ENCODE measurements at places on chromosomes 5 and 9.

- no peak for DNase-seq
These were observed 2.7 kb upstream of the PURA start for GRCh38 chr5:140111011-140111858.

DNA sequence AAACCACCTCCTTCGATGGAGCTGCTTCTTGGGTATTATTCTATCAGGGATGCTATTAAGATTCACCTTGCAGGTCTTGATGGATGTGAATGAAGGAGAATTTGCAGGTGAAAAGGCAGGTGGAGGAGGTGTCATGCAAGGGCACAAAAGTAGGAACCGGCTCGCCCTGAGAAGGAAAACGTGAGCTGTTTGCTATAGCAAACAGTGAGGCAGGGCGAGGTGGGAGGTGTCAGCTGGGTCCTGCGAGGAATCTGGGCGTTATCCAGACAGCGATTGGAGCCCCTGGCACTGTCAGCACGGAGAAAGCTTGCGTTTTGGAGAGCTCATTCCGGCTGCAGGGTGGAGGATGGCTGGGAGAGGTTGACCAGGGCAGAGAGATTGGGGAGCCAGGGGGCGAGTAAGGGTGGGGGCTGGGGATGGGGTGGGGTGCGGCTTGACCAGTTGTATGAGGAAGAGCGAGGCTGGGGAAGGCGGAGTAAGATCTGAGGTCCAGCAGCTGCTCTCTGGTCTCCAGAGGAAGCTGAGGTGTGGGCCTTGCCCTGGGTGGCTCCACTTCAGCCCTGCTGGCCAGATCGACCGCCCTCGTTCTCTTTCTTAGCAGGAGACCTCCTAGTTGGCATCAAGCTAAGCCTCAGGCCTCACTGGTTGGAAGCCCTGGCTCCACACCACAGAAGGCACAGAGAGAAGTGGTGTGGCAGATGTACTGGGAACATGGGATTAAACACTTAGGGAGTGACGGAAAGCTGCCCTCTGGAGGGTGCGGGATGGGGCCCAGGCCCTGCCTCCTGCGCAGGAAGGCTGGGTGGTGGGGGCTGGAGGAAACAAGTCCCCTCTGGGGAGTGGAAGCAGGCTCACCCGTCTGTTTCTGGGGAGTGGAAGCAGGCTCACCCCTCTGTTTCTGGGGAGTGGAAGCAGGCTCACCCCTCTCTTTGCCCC is 54.7 kb upstream of the NEURL1B start:
- no peak for DNase-seq

GRCh38 chr9:80504601-80505230 is 933.0 kb downstream of the TLE4 start:
- no peak for DNase-seq

GRCh38 chr9:99266255-99267023 is 44.4 kb downstream of the SEC61B start:
- peak; percentile 20 for DNase-seq

DNA sequence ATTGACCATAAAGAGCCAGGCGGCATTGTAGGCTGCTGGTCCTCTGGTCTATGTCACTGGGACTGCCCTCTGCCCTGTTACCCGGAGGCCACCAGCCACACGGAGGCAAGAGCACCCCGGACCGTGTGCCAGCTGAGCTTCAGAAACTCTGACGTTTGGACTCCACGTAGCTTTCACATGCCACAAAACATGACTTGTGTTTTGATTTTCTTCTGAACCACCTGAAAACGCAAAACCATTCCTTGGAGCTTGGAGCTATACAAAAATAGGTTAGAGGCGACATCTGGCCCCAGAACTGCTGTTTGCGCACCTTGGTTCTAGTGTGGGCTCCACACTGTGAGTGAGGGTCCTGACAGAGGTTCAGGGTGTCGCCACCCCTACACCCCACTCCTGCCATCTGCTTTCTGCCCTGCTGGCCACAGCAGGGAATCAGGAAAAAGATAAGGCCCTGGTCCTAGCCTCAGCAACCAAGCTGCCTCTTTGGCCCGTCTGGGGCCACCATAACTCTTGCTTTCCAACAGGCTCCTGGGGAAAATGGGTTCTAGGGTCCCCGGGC is 151.3 kb upstream of the IRX2 start:
- DNase-seq: no peak

- no peak for DNase-seq
These were observed 390.7 kb upstream of the PIK3R1 start for GRCh38 chr5:67824852-67825251.

DNA sequence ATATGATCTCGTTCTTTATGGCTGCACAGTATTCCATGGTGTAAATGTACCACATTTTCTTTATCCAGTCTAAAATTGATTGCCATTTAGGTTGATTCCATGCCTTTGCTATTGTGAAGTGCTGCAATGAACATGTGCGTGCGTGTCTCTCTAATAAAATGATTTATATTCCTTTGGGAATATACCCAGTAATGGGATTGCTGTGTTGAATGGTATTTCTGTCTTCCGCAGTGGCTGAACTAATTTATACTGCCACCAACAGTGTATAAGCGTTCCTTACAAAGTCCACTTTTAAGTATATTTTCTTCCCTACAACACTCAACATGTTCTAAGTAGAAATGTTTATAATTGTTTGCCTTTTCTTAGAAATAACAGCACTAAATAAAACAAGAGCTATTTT is 521.9 kb downstream of the DTWD2 start:
- DNase-seq: no peak

- no peak for DNase-seq
These were observed 7.4 kb downstream of the NFIL3 start for GRCh38 chr9:91416096-91416712.

- DNase-seq: peak; percentile 5
These were observed at the start of gene SLC1A3 for GRCh38 chr5:36606428-36607113. SLC1A3 (plus strand) TSS chr5:36606606; CDS start chr5:36608424, 1,818 bp downstream.

DNA sequence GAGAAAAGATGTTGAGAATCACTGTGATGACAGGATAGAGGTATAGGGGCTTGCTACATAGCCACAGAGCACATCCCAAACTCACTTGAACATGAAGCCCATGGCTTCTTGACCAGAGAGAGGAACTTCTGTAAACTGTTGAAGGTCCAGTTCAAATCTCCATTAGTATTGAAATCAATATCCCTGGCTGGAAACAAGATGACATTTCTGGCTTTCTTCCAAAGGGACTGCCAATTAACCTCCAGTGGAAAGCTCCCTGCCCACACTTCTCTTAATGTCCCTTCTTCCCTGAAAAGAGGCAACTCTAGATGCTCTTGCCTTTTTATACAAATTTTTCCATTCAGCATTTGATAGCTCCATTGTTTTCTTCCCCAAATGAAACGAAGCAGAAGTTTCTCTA is 612.1 kb downstream of the EBF1 start:
- no peak for DNase-seq

GRCh38 chr5:141637123-141637766 is 448 bp downstream of the RELL2 start:
- DNase-seq: peak; percentile 51

- no peak for DNase-seq
These were observed 52.2 kb downstream of the SLC36A1 start for GRCh38 chr5:151499501-151500035.

DNA sequence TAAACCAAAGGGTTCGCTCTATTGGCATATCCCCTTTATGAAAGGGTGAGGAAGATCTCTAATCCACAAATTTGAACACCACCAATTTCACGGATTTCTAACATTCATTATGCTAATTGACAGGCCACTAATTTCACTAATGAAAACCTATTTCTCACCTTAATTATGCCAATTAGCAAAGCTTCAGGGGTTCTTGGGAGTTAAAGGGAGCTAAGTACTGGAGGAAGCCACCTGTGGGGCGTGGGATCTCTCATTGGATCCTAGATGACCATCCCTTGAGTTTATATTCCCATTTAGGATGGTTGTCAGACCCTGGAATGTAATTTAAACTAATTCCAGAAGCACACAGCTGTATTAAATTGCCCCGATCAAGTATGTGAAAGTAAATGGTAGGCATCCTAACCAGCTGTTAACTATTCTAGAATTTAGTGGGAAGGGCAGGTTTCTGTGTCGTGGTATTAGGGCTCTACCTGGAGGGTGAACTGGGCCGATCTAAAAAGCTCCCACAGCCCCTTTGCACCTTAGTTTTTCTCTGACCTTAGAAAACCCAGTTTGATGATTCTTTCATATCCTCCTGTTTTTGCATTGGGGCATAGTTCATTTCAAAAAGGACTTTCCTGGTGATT is 77.1 kb downstream of the C9orf152 start:
- DNase-seq: no peak

DNA sequence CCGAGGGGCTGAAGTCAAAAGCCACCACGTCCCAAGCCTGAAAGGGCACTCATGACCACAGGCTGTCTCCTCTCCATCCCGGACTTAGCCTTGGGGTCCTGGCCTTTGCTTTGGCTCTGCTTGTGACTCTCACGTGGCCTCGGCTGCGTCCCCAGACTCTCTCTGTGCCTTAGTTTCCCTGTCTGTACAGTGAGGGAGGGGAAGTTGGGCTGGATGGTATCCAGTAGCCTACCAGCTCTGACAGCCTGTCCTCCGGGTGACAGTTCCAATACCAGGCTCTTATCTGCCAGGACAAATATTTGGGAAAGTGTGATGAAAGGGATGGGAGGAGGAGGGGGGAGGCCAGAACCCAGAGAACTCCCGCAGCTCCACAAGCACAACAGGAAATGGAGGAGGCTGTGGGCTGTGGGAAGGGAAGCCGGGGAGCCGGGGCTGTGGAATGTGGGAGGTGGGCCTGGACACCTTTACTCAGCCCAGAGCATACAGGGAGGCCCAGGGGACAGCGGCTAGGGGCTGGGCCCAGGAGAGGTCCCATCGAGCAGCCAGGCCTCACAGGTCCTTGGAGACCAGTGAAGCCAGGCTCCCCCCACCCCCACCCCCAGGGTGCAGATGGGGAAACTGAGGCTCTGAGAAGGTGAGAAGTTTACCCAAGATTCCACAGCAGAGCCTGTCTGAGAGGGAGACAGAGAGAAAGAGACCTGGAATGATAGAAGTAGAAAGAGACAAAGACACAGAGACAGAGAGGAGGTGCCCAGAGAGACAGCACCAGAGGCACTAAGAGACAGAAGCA is 18.3 kb downstream of the PDGFRB start:
- DNase-seq: no peak

GRCh38 chr9:131713016-131713415 is 26.9 kb downstream of the RAPGEF1 start:
- no peak for DNase-seq

GRCh38 chr5:54717870-54718269 is 200.3 kb downstream of the SNX18 start:
- peak; percentile 10 for DNase-seq

GRCh38 chr5:91359962-91360609 is 23.0 kb downstream of the ARRDC3 start:
- DNase-seq: no peak

DNA sequence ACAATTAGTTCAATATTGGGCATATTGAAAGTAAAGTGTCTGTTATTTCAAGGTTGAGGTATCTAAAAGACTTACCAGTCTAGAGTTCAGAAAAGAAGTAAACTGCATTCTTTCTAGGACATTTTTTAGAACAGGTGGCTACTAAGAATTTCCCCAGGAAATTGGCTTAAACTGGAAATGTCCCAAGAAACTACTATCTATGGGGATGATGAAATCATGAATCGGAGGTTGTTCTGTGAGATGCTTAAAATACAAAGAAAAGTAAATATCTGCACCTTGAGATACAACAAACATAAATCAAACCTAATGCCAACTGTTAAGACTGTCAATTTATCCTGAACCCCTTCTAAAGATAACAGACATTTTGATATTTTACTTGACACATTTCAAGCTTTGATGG is 226.5 kb upstream of the NREP start:
- no peak for DNase-seq

DNA sequence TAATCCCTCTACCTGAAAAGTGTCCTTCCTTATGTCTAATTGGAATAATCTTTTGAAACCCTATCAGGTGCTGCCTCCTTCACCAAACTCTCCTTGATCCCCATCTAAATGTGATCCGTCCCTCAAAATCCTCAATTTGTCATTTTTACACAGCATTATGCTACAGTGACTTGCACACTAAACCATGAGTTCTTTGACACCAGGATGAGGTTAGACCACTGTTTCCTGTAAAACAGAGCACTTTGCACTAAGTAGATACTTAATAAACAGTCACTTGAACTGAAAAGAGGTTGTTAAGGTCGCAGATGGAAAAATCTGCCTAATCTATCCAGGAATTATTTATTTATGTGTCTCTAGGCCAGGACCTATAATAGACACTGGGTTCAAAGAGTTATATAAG is 44.2 kb upstream of the TLX3 start:
- no peak for DNase-seq

DNA sequence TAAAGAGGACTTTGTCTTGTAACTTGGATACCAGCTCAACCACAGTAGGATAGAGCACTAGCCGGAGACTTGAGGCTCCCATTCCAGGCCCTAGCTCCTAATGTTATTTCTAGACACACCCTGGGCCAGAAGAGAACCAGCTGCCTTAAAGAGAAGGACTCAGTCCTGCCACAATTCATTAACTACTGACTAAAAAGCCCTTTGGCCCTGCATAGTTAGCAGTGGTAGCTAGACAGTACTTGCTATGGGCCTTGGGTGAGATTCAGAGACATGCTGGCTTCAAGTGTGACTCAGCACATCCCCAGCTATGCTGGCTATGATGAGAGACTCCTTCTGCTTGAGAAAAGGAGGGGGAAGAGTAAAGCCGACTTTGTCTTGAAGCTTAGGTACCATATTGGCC is 47.3 kb downstream of the TMEM167A start:
- no peak for DNase-seq

DNA sequence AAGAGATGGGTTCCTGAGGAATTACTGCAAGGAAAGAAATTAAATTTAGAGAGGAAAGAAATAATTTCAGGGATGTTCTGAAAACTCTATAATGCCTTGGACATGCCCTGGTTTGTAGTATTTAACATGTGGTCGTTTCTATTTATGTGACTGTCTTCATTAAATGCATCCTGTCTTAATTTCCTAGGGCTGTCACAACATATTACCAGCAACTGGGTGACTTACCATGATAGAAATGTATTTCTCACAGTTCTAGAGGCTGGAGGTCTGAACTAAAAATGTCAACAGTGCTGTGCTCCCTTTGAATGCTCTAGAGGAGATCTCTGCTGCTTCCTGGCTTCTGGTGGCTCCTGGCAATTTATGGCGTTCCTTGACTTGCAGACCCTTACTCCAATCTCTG is 287.7 kb downstream of the FBXL7 start:
- DNase-seq: no peak

DNA sequence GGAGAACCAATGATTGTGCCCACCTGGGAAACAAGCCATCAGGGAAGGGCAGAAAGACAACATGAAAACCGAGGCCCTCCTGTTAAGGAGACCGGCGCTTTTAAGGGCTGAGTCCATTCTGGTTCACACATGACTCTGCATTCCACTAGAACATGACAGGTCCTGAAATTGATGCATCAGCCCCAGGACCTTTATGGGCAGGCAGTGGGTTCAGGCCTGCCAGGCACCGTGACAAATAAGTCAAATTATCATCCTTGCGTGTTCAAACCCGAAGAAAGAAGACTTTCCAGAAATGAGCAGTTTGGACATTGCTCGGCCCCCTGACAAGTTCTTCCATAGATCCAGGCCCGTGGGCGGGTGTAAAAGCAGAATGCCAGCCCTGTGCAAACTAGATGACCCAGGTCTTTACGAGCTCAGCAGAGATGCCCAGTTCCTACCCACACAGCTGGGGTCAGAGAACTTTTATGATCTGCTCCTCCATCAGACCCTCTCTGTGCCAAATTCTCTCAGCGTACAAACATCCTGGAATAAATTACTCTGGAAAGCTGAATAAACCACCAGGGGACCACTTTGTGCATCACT is 295.5 kb upstream of the WWC1 start:
- no peak for DNase-seq

- no peak for DNase-seq
These were observed 70.6 kb upstream of the PTPN3 start for GRCh38 chr9:109568568-109569210.

- no peak for DNase-seq
These were observed 10.1 kb downstream of the TLR4 start for GRCh38 chr9:117714282-117714681.

GRCh38 chr5:80607832-80608231 is 37.8 kb upstream of the ANKRD34B start:
- no peak for DNase-seq

Data from stimulated activated naive CD4-positive, alpha-beta T cell treated with Interleukin-2 at 50 U/mL for 16 hours (primary cell).